Mucosa of gallbladder (tissue), 1 donor: ENCODE measurements at places on chromosomes 16 and 17. TPM values are rescaled to one million over a fixed set of nuclear protein-coding genes. Genes with fewer than 3 reads are reported as not detected.
A peak's percentile ranks its signal among the peaks of the same experiment; 100 is the strongest.

DNA sequence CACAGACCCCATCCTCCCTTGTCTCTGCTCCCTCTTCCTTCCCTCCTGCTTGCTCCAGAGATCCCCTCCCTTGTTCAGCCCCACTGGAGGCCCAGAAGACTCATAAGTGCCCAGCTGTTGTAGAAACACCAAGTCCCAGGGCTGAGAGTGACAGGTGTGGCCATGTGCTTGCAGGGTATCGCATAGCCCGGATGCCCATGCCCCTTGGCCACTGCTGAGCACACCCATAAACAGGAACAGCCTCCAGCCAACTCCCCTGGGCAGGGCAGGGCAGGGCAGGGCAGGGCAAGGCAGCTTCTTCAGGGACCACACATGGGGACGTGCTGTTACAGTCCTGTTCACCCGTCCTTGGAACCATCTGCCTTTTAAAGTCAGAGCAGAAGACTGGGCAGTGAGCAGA is 2.0 kb downstream of the CACNG1 start:
- DNase-seq, result no peak

GRCh38 chr16:49776085-49776595 is 79.8 kb downstream of the ZNF423 start:
- no peak for DNase-seq

- DNase-seq, result peak; percentile 33
Measured at GRCh38 chr16:73572135-73572828, 524.4 kb upstream of the ZFHX3 start.

LRRC46 gene
- total RNA-seq, result 1.1 TPM

TEKT1 gene
- total RNA-seq, result not detected

GRCh38 chr16:78956859-78957258 is 643.7 kb downstream of the MAF start:
- no peak for DNase-seq

PPP1R9B gene
- 61.5 TPM for total RNA-seq

PEX12 gene
- total RNA-seq, result 7.5 TPM
